Stimulated activated CD8-positive, alpha-beta memory T cell treated with anti-CD3 and anti-CD28 coated beads, Interleukin-7, amount 100 ng/mL, for 1 hour (primary cell): ENCODE measurements at places on chromosomes 11 and 22.

GRCh38 chr11:30172883-30173311, 57.9 kb upstream of the FSHB start:
- no peak for DNase-seq

DNA sequence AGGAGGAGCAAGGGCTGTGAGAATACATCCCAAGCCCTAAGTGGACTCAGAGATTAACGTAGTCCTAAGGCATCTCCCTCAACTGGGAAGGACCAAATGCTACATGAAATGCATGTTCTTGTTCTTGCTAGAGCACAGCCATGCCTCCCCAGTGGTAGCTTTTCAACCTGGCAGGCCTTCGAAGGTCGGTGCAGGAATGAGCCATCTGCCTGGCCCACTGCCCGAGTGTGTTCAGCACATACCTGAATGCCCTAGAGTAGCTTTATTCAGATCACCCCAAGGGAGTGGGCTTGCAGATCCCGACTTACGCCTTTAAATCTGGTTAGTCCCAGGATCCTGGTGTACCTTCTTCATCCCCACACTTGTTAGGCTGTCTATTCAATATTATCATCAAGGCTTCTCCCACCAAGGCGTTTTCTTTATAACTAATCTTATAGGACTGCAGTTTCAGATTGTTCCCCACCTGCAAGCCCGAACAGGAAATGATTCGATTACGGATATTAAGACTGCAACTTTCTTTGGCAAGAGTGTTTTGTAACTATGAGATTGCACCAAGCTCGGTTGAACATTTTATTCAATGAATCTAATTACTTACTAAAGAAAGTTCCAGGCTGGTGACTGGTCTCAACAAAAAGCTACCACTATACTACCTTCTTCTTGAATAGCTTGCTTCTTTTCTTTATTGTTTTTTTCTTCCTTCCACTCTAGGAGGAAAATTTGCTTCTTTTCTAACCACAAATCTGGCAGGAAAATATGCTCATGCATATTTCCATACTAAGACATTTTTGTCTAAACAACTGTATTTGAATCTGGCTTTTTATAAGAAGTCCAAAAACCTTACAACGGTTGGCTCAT, 115.6 kb downstream of the SGSM3 start:
- no peak for DNase-seq

GRCh38 chr11:17840101-17840548, 105.5 kb downstream of the KCNC1 start:
- DNase-seq = no peak

- no peak for DNase-seq
Measured at GRCh38 chr11:68350759-68351449, 38.5 kb downstream of the LRP5 start.

GRCh38 chr11:73950869-73951710, at the start of gene DNAJB13:
Gene DNAJB13 (plus strand): TSS chr11:73951026. CDS start chr11:73951070, 44 bp downstream.
- DNase-seq = no peak

- peak; percentile 37 for DNase-seq
Measured at GRCh38 chr22:40289991-40290459, 56.3 kb upstream of the ADSL start.

DNA sequence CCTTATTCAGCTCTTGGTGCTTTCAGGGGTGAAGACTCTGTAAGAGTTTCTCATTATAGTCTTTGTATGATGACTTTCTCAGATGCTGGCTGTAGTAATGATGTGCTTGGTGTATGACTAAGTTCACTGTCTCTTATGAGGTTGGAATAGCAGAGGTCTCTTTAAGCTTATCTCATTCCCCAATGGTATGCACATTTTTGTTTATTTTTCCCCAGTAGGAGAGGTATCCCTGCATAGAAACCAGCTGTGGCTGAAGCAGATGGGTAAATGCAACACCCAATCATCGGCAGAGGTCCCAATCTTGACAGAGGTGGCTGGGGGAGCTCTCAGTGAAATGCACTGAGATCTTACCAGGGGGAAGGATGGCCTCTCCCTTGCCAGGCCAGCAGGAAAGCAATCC, 34.6 kb downstream of the BBOX1 start:
- DNase-seq = no peak

DNA sequence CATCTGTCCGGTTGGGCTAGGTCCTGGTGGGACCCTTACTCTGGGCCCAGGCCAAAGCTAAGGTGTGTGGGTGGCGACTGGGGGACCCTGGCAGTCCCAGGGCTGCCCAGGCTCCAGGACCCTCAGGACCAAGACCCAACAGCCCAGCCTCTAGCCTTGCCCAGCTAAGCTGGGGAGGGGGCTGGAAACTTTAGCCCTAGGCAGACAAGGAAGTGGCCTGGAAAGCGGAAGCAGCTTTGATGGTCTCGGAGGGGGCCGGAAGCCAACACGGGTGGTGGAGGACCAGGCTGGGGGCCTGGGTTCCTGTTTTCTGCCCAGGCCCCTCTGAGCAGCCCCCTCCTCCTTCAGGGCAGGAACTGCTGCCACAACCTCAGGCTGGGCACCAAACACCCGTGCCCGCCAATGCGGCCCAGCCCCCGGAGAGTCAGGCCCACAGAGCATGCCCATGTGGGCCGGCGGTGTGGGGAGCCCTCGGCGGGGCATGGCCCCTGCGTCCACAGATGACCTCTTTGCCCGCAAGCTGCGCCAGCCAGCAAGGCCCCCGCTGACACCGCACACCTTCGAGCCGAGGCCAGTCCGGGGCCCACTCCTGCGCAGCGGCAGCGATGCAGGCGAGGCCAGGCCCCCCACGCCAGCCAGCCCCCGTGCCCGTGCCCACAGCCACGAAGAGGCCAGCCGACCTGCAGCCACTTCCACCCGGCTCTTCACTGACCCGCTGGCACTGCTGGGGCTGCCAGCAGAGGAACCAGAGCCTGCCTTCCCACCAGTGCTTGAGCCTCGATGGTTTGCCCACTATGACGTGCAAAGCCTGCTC, 2.8 kb downstream of the SIPA1 start:
- DNase-seq = peak; percentile 27

DNA sequence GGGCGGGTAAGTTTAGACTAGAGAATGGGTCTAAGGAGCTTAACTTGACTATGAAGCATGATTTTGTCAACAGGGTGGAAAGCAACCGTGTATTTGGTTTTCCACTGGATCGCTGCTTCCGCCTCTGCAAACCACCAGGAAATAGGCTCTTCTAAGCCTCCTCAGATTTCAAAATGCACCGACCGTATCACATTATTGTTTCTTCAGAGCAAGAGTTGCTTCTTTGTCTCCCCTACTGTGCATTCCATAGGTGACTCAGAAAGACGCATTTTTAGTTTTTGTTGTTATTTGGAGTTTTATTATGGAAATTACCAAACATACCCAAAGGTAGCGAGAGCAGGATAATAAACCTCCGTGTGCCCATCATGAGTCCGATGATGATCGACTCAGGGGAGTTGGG, 64.3 kb upstream of the RASD2 start:
- no peak for DNase-seq

GRCh38 chr11:9716275-9717039, 52.6 kb downstream of the SWAP70 start:
- no peak for DNase-seq

DNA sequence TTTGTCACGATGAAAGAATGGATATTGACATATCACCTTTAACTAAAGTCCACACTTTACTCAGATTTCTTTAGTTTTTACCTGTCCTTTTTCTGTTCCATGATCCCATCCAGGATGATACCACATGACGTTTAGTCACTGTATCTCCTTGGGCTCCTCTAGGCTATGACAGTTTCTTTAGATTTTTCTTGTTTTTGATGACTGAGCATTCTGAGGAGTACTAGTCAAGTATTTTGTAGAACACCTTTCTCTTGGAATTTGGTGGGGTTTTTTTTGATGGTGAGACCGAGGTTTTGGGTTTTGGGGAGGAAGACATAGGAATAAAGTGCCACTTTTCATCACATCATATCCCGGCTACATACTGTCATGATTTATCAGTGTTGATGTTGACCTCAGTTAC, 4.0 kb downstream of the LDHAL6A start:
- no peak for DNase-seq

DNA sequence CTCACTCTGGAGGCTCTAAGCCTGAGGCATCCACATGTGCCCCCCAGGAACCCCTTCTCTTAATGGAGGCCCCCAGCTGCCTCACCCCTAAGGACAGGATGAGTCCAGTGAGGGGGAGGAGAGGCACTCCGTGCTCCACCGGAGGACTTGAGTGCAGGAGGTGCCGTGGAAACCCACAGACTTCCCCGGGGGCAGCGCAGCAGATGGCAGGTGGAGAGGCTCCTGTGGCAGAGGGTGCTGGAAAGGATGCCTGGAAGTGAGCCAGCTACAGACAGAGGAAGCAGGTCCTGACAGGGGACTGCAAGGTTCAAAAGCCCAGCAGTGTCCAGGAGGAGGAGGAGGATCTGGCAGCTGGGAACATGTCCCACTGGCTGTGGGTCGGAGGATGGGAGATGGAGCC, 1384.0 kb downstream of the TBC1D22A start:
- no peak for DNase-seq

DNA sequence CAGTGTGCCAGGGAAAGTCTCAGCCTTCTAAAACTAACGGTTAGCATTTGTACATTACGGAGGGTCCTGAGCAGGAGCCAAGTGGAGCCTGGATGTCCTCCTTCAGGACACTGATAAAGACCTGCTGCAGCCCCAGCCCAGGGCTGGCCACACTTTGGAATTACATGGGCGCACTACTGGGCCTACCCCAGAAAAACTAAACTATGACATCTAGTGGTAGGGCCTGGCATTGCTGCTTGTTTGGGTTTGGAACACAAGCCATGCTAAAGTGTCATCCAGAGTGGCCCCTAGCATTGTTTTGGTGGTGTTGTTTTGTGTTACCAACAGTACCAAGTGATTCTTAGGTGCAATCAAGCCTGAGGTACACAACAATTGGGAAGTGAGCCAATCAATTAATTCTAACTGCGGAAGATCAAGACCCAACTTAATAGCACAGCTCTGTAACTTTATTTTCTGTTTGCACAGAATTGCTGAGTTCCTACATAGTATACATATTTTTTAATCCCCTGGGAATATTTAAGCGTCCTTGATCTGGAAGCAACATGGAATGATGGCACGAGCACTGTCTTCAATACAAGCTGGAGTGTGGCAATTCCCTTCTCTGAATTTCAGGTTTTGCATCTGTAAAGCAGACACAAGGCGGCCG, 340.7 kb downstream of the LARGE1 start:
- no peak for DNase-seq

GRCh38 chr11:70490208-70490607, 91.9 kb downstream of the CTTN start:
- no peak for DNase-seq

GRCh38 chr11:12685229-12685628, 11.0 kb downstream of the TEAD1 start:
- no peak for DNase-seq

- DNase-seq = no peak
Measured at GRCh38 chr22:43743131-43743530, 69.0 kb downstream of the EFCAB6 start.

DNA sequence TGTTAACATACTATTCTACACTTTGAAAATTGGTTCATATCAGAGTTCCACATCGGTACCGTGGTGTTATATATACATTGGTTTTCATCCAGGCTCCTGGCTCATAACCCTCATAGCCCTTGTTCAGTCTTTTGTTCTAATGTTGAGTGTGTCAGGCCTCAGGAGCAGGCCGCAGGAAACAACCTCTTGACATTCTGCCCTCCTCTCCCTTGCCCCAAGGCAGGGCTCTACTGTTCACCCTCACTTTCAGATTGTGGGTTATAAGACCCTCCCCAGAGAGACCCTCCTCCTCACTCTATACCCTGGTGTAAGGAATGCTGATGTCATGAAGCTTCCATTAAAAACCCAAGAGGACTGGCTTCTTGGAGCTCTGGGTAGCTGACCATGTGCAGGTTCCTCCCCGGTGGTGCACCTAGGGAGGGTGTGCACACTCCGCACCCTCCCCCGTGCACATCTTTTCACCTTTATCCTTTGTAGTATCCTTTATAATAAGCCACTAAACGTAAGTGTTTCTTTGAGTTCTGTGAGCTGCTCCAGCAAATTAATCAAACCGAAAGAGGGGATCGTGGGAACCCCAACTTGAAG, 12.1 kb downstream of the SSH3 start:
- no peak for DNase-seq

DNA sequence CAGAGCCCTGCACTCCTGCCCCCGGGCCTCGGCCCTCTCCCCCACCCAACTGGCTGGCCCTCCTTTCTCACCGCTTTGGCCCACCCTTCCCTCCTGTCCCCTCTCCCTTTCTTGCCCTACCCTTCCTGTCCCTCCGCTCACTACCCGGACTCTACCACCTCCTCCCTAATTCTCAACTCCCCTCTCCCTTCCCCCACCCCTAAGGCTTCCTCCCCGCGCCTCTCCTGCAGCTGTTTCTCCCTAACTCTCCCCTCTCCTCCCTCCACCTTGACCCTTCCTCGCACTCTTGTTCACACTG, 421 bp downstream of the SLC15A3 start:
- no peak for DNase-seq

DNA sequence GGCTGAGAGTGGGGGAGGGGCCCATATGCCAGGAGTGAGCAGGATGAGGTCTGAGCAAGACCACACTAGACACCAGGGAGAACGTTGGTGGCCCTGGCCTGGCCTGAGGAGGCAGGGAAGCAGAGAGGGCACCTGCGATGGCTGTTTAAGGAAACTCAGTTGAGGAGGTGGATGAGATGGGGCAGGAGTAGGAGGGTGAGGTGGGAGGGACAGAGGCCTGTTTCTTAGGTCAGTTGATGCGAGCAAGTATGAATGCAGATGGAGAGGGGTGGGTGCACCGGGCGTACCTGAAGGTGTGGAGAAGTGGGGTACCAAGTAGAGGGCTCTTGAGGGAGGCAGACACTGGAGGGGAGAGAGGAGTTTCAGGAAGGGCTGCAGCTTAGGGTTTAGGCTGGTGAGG, 10.6 kb upstream of the MPPED1 start:
- no peak for DNase-seq

GRCh38 chr11:55719608-55720160, 53.6 kb upstream of the OR5D13 start:
- no peak for DNase-seq

- no peak for DNase-seq
Measured at GRCh38 chr11:80155412-80156017, 714.7 kb upstream of the TENM4 start.

DNA sequence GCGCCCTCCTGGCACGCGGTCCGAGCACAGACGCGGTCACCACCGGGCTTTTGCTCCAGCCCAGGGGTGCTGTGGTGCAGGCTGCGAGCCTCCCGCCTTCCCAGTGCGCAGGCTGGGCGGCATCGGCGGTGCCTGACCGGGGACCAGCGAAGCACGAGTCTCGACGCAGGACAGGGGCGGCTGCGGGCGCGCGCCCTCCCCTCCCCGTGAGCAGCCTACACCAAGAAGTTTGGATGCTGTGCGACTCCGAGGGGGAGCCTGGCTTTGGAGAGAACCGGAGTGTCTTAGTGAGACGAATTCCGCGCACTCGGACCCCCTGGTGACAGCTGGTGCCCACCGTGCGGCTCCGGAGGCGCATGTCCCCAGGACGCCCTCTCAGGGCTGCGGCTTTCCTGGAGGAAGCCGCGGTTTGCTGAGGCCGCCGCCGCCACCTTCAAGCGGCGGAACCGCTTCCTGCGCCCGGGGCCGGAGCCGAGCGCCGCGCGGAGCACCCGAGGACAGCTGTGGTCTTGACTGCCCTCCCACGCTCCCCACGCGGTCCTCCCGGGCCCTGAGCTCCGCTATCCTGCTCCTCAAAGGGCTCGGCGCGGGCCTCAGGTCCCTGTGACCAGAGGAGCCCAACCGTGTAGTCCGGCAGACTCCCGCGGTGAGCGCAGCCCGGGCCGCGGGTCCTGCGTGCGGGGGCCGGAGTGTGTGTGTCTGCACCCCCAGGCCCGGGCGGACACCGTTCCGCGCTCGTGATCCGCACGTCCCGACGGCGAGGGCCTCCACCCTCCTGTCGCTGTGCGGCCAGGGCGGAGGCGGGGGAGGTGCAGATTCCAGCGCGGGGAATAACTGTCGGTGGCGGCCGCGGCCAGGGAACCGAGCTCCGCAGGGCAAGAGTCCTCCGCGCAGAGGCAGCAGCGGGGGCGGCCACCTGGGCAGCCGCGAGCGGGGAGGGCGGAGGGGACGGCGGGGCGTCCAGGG, 1.7 kb downstream of the FGF3 start:
- no peak for DNase-seq
